Cortex of kidney (tissue), 1 donor: ENCODE measurements at places on chromosomes 3 and 15.

DNA sequence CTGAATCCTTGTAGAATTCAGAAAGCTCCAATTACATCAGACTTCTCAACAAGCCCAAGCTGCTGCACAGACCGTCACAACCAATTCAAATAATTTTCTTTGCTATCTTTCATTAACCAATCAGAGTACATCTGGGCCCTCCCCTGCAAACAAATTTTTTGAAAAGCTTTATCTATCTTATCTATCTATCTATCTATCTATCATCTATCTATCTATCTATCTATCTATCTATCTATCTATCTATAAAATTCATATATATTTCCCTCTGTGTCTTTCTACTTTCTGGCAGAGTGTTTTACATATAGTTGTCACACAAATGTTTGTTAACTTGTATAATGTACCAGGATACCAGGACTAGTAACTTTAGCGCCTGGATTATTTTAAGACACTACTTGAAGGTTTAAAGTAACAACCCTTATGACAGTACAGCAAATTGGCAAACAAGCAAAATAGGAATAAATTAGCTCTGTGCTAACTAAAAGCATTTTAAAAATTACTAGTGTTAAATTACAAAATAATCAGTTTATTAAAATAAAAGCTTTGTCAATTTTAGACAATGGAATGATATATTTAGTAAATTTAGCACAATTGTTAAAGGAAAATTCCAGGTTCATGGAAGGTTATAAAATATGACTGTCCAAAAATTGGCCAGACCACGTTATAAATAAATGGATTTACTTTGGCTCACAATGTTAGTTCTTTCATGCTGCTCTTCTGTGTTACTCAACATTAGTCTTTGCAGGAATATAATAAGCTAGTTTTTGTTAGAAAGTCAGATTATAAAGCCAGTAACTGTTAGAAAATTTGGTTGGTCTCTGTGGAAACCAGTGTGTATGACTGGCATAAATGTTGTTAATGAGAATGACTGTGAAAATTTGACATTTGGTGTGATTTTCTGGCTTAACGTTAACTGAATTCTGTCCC is 138.6 kb downstream of the SUCNR1 start:
- no peak for DNase-seq

DNA sequence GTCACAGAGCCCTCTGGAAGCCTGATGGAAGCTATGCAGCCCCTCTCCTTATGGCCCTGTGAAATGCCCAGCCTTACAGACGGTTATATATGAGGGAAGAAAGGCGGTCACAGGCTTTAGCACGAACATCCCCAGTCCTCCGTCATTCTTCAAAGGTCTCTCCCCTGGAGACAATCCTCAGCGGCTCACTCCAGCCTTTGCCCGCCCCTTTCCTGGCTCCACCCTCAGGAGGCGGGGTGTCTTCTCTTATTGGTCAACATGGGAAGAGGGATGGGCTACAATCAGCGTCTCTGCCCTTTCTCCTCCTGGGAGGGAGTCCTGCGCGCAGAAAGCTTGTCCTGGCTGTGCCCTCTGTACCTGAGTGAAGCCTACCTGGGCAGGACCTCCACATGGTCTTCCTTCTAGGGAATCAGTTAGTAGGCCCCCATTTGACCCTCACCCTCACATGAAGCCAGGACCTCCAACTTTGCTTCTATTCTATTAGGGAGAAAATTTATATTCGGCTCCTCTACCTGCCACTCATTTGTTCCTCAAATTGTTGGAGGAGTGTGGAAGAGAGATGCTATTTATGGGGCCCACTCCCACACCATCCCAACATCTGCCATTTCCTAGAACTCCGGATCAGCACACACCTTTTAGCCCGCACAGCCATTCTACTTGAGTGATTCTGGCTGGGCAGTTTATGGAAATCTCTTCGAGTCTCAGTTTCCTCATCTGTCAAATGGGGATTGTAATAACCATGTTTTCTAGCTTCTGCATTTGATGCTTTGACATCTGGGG is 112.9 kb upstream of the SLC6A11 start:
- no peak for DNase-seq

DNA sequence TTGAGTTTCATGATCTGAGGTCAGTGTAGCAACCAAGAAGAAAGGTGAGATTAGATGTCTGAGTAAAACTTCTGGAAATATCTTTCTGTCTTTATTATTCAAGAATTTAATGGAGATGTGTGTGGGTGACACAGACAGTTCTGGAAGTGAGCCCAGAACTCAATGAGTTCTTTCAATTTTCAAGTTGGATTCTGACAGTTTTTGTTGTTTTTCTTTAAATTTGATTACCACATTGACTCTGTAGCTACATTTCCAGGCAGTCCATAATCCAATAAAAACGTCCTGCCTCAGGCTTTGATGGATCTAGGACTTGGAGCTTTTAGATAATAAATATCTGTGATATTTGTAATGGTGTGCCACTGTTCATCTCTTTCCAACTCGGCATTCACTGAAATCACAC is 3.9 kb upstream of the PARP14 start:
- DNase-seq, result no peak

DNA sequence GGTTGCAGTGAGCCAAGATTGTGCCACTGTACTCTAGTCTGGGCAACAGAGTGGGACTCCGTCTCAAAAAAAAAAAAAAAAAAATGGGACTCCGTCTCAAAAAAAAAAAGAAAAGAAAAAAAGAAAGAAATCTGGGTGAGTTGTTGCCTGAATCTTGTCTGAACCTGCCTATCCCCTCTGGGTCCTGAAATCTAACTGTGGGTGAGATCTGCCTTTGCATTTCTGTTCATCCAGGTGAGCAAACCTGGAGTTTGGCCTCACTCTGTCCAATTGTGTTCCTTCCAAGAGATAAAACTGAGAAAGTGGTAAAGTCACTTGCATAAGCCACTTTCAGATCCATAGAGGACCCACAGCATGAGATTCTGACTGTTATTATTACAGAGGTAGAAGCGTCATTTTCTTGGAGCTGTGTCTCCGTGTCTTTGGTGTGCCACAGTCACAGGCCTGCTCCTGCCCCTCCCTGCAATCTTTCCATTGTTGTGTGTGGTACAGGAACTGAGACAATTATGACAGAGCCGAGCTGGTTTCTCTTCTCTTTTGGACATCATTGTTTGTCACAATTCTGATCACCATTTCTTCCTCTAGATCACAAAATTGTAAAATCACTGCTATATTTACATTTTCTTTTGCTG is 235.9 kb downstream of the LPP start:
- DNase-seq, result no peak

- no peak for DNase-seq
Measured at GRCh38 chr15:41564286-41564959, 5.4 kb downstream of the TYRO3 start.

GRCh38 chr3:134352031-134352671 is 22.1 kb downstream of the AMOTL2 start:
- no peak for DNase-seq

GRCh38 chr3:98021830-98022560 is 13.1 kb downstream of the GABRR3 start:
- no peak for DNase-seq

GRCh38 chr15:43190178-43190577 is 5.0 kb downstream of the CCNDBP1 start:
- no peak for DNase-seq

DNA sequence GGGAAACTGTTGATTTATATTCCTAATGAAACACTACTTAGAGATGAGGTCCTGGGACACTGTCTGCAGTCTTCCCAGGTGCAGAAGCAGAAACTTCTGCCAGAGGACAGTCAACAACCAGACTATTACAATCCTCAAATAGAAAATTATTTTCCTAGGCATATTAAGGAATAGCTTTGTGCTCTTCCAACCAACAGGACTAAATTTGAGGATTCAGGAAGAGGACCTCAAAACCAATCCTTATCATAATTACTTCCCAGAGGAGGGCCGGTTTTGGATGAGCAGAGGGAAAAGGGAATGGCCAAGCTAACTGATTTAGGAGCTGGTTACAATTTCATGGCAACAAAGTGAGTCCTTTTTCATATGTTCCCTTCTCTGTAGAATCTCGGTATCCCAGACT is 21.0 kb downstream of the ALDH1A2 start:
- DNase-seq, result no peak

GRCh38 chr15:63497642-63498467 is 6.5 kb upstream of the USP3 start:
- DNase-seq, result no peak

- DNase-seq, result no peak
Measured at GRCh38 chr15:86231864-86232721, 152.4 kb downstream of the AGBL1 start.

DNA sequence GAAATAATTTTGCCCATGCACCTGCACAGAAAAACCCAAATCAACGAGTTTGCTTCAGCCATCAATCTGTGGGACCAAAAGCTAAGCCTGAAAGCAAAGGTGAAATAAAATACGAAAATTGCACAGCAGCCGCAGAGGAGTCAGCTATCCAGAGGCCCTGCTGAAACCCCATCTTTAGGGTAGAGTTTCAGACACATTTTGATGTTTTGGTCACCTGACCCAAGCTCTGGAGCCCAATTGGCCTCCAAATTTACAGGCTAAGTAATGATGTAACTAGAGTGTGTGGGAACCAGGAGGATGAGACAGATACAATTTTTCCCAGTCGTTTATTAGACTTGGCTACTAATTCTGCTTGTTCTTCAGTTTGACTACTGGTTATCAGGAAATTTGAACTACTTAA is 308.6 kb upstream of the ATP11B start:
- no peak for DNase-seq

- DNase-seq, result no peak
Measured at GRCh38 chr15:84910928-84911623, 26.6 kb downstream of the SLC28A1 start.

DNA sequence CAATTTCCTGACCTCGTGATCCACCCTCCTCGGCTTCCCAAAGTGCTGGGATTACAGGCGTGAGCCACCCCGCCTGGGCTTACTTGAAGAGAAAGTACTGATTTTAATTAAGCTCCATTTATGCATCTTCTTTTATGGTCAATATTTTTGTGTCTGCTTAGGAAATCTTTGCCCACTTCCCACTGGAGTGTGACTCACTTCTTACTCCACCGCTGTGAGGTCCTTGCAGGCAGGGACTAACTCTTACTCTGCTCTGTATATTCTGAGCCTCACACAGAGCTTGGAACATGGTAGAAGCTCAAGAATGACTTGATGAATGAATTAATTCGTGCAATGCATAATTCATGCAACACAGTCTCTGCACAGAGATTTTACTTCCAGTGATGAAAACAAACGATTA is 2.9 kb upstream of the TM4SF19 start:
- DNase-seq, result no peak

DNA sequence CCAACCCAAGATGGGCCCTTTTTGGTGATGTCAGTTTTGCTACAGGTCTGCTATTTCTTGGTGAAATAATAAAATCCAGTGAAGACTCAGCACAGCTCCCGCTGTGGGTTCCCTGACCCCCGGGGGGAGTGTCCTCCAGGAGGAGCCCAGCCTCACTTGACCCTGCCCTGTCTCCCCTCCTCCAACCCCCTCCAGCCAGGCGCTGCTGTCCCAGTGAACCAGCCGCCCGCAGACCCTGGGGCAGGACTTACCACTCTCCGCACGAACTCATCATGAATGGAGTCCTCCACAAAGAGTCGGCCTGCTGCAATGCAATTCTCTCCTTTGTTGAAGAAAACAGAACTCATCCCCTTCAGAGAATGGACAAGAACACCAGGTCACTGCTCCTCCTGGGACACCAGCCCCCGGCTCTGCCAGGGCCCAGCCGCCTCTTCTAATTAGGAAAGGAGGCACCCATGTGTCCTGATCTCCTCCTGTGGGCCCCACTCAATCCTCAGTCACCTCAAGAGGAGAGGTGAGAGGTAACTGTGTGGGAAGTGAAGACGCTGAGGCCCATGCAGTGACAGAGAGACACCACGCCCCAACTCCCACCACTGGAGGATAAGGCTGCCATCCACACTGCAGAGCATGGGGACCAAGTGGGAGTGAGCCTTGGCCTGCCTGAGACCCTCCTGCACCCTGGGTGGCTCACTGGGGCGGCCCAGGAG is 28.8 kb upstream of the SLC41A3 start:
- DNase-seq, result no peak

DNA sequence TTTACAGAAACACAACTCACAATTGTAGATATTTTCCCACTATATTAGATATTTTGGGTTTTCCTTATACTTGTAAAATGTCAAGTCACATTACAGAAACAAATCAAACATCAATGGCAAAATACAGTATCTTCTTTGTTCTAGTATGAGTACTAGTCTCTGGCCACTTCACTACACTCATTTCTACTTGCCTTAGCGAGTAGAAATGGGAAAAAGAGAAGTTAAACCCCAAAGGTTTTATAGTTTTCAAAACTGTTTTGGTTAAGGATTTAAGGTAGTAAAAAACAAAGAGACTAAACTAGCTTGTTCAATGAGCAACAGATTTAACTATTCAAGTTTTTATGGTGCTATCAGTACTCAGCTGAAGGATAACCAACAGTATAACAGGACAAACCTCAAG is 81.7 kb downstream of the BTD start:
- DNase-seq, result no peak

GRCh38 chr15:61500951-61501620 is 272.0 kb upstream of the RORA start:
- no peak for DNase-seq

- DNase-seq, result no peak
Measured at GRCh38 chr3:45496555-45496954, 98.0 kb upstream of the LIMD1 start.

DNA sequence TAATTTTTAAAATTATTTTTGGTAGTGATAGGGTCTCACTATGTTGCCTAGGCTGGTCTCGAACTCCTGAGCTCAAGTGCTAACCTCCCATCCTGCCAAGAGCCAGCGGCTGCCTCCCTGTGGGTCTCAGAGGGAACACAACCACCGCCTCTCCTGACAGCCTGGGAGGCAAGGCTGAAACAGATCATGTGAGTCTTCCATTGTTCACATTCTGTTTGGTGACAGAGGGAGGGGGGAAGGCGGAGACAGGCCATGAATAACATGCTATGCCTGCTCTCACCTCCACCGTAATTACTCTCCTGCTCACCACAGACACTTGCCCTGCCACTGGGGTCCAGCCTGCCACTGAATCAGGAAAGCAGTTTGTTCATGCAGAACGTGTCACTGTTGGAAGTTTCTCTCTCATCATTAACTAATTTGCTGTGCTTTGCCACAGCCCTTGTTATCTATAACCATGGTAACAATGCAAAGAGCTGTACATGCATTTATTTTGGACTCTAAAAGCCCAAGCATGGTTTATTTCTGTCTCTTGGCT is 78.4 kb upstream of the RASGRF1 start:
- DNase-seq, result no peak

GRCh38 chr3:109825971-109826810 is 488.8 kb upstream of the DPPA4 start:
- no peak for DNase-seq

- DNase-seq, result no peak
Measured at GRCh38 chr15:101497484-101498034, 8.1 kb upstream of the PCSK6 start.

GRCh38 chr3:149152420-149152819 is 23.0 kb downstream of the HPS3 start:
- DNase-seq, result no peak

- DNase-seq, result no peak
Measured at GRCh38 chr15:74906067-74906449, 593 bp downstream of the FAM219B start.

- no peak for DNase-seq
Measured at GRCh38 chr3:64650715-64651114, 37.1 kb downstream of the ADAMTS9 start.
